Activated naive CD8-positive, alpha-beta T cell treated with anti-CD3 and anti-CD28 coated beads, Interleukin-2, amount 50 U/mL, for 24 hours (primary cell): ENCODE measurements at places on chromosomes 1 and 21.

DNA sequence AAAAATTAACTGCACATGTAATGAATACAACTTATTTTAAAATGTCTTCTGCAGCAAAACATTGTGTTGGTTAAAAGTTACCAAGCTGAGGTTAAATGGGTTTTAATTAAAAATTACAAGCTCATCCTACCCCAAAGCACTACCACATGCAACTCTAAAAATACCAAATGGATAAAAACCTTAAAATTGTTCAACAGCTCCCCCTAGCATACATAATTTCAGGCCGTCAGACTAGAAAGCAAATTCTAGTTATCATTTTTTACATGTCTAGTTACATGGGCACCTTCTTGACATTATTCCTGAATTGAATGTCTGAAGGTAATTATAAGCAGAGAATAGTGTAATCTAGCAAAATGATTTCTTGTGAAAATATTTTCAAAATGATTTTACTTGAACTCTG lies 176.5 kb downstream of the C1orf21 start:
- peaks cover 7% of the 10 kb centered on the region for H3K27me3 ChIP-seq
- no peaks in the 10 kb centered on the region for H3K36me3 ChIP-seq
- no peaks in the 10 kb centered on the region for H3K4me1 ChIP-seq
- H3K4me3 ChIP-seq, result no peak overlapping the region
- no peak for DNase-seq
- H3K27ac ChIP-seq, result no peak overlapping the region

DNA sequence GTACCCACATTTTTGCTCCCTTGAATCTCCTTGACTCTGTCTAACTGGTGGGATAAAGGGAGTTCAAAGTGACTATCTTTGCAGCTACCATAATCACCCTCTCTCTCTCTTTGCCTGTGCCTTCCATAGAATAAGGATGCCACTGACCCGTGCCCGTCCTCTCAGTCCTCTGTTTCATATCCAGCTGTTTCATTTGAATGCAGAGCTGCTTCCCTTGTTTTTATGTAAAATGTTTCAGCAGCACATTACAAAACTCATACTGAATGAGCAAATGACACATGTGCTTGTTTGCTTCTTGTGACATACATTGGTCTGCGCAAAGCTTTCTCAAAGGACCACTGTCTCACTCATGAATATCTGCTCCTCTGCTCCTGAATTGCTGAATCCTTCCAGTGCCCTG lies 38.4 kb downstream of the CDC42 start:
- peaks cover 86% of the 10 kb centered on the region for H3K4me1 ChIP-seq
- no peak for DNase-seq
- no peak overlapping the region for H3K4me3 ChIP-seq
- no peaks in the 10 kb centered on the region for H3K27me3 ChIP-seq

- peaks cover 18% of the 10 kb centered on the region for H3K4me1 ChIP-seq
- H3K27ac ChIP-seq, result no peak overlapping the region
- DNase-seq, result no peak
- H3K36me3 ChIP-seq, result peaks cover 22% of the 10 kb centered on the region
- H3K27me3 ChIP-seq, result no peaks in the 10 kb centered on the region
Observed at GRCh38 chr1:230265200-230266115, 160.7 kb downstream of the PGBD5 start.

- H3K4me3 ChIP-seq, result peak overlapping the region; percentile 99
- peaks cover 75% of the 10 kb centered on the region for H3K4me1 ChIP-seq
- no peaks in the 10 kb centered on the region for H3K27me3 ChIP-seq
- H3K36me3 ChIP-seq, result peaks cover 53% of the 10 kb centered on the region
Observed at GRCh38 chr1:40042341-40042740, 1.8 kb downstream of the CAP1 start.

DNA sequence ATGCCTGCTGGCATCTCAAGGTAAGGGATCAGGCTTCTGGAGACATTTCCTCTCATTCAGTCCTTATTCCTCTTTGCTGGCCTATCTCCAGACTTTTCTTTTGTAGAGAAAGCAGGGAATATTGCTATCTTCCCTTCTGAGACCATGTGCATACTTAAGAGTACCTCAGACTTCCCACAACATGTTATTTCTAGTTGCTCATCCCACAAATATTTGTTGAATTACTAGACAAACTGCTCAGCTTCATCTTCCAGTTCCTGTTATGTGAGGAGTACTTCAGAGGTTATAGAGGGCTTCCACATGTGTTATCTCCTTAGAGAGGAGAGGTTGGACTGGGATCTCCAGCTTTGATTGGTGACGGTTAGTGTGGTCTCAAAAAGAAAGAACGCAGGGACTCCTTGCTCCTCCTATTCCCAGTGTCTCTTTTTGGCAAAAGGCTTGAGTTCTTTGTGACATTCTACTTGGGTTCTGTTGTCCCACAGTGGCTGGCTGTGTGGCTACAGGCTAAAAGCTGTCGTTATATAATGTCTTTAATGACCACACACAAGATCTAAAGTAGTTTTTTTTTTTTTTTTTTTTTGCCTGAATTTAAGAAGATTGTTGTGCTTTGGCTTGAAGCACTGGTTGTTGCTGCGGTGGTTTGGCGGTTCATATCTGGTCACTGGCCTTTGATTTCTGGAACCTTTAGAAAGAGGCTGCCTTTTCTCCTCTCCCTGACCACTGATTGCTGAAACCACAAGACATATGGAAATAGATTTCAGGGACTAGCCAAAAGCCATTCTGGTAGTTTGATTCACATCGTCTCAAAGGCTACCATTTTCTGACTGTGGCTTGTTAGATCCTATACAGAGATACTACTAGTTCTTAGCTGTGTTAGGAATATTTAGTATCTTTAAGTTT lies 78.7 kb downstream of the FGGY start:
- H3K27me3 ChIP-seq, result no peaks in the 10 kb centered on the region
- no peak for DNase-seq
- peaks cover 8% of the 10 kb centered on the region for H3K4me1 ChIP-seq

- H3K4me3 ChIP-seq, result no peak overlapping the region
- H3K27me3 ChIP-seq, result peaks cover 10% of the 10 kb centered on the region
- H3K36me3 ChIP-seq, result no peaks in the 10 kb centered on the region
- DNase-seq, result peak; percentile 86
- no peak overlapping the region for H3K27ac ChIP-seq
Observed at GRCh38 chr1:119870917-119871596, 25.3 kb downstream of the ADAM30 start.

DNA sequence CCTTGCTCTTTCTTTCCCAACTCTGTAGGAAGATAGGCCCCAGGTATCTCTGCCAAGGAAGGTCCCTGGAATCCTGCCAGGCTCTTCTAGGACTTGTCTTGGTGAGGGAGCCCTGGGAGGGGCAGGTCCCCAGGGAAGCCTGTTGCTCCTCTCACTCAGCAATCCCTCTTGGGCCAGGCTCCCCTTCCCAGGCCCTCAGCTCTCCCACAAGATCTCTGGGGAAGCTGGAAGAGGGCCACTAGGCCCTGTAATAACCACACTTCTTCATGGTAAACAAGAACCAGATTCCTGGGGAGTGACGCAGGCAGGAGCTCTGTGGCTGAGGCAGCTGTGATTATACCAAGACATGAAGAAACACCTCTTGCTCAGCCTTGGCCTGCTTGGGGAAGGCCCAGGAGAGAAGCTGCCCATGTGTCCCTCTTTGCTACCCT lies 9.9 kb upstream of the MAPKAPK2 start:
- H3K36me3 ChIP-seq, result no peaks in the 10 kb centered on the region
- no peak overlapping the region for H3K4me3 ChIP-seq
- peaks cover 16% of the 10 kb centered on the region for H3K4me1 ChIP-seq
- DNase-seq, result no peak

GRCh38 chr1:53738205-53739108 lies 507 bp downstream of the GLIS1 start:
- H3K36me3 ChIP-seq, result no peaks in the 10 kb centered on the region
- peaks cover 57% of the 10 kb centered on the region for H3K27me3 ChIP-seq
- DNase-seq, result peak; percentile 9
- H3K4me1 ChIP-seq, result peaks cover 2% of the 10 kb centered on the region
- H3K27ac ChIP-seq, result no peak overlapping the region

GRCh38 chr1:235088430-235088829 lies 40.2 kb downstream of the TOMM20 start:
- no peaks in the 10 kb centered on the region for H3K36me3 ChIP-seq
- peaks cover 12% of the 10 kb centered on the region for H3K4me1 ChIP-seq
- DNase-seq, result no peak
- no peaks in the 10 kb centered on the region for H3K27me3 ChIP-seq

DNA sequence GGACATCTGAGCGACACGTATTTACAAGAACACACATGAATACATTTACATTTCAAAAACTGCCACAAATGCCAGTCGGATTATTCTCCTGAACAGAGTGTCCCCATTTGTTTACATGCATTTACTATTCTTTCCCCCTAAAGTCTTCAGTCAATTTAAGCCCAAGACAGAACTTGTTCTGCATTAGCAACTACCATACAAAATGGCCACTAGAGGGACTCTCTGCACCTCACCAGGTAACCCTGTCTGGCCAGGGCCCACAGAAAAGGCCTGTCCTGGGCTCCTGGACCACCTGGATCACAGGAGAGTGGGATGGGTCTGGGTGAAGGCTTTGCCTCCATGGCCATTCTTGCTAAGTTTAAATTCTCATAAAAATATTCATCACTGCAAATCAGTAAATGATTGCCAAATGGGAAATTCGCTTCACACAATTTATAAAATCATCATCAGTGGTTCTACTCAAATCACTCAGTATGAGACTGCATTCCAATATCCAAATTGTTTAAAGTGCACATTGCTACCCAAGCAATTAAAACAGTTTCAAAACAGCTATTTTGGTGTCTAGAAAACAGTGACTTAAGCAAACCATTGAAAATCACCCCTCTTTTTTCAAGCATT lies 12.5 kb upstream of the GUCA2A start:
- no peak overlapping the region for H3K27ac ChIP-seq
- DNase-seq, result no peak
- H3K27me3 ChIP-seq, result no peaks in the 10 kb centered on the region
- H3K4me3 ChIP-seq, result no peak overlapping the region

GRCh38 chr1:190377294-190377693 lies 100.4 kb downstream of the BRINP3 start:
- H3K4me1 ChIP-seq, result no peaks in the 10 kb centered on the region
- no peak overlapping the region for H3K4me3 ChIP-seq
- no peak overlapping the region for H3K27ac ChIP-seq
- no peak for DNase-seq
- no peaks in the 10 kb centered on the region for H3K27me3 ChIP-seq
- no peaks in the 10 kb centered on the region for H3K36me3 ChIP-seq

- H3K27me3 ChIP-seq, result peaks cover 46% of the 10 kb centered on the region
- peaks cover 16% of the 10 kb centered on the region for H3K4me1 ChIP-seq
- peak overlapping the region; percentile 67 for H3K4me3 ChIP-seq
- H3K36me3 ChIP-seq, result no peaks in the 10 kb centered on the region
Observed at GRCh38 chr1:71046891-71047634, 553 bp downstream of the PTGER3 start.

- peak overlapping the region; percentile 83 for H3K4me3 ChIP-seq
- peaks cover 21% of the 10 kb centered on the region for H3K36me3 ChIP-seq
- DNase-seq, result peak; percentile 55
- peak overlapping the region; percentile 82 for H3K27ac ChIP-seq
- peaks cover 36% of the 10 kb centered on the region for H3K4me1 ChIP-seq
Observed at GRCh38 chr1:42922687-42923366, 35.8 kb downstream of the SLC2A1 start.

DNA sequence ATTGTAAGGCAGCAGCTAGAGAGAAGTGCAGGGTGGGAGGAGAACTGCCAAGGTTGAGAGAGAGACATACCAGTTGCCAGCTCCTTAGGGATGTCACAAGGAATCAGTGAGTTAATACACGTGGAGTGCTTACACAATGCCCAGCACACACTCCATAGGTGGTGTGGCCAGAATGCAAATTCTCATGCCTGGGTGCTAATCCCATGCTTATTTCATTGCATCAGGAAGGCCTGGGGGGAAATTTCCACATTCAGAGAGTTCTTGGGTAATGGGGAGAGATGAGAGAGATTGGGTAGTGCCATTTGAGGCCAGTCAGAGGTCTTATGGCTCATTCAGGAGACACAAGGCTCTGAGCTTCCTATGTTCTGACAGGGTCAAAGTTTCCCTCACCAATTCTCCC lies 38.7 kb downstream of the GJA5 start:
- H3K4me1 ChIP-seq, result no peaks in the 10 kb centered on the region
- no peak overlapping the region for H3K4me3 ChIP-seq
- peaks cover 6% of the 10 kb centered on the region for H3K27me3 ChIP-seq
- no peaks in the 10 kb centered on the region for H3K36me3 ChIP-seq
